NCI-H446 (cell line): ENCODE measurements at places on chromosomes 7 and 10.

GRCh38 chr10:11415095-11415494 lies 196.4 kb downstream of the USP6NL start:
- no peak for DNase-seq

GRCh38 chr10:77647543-77648293 lies 10.1 kb upstream of the KCNMA1 start:
- no peak for DNase-seq

GRCh38 chr7:41182782-41183181 lies 520.1 kb downstream of the INHBA start:
- no peak for DNase-seq

- DNase-seq = no peak
Observed at GRCh38 chr7:70268179-70268578, 669.9 kb downstream of the AUTS2 start.

DNA sequence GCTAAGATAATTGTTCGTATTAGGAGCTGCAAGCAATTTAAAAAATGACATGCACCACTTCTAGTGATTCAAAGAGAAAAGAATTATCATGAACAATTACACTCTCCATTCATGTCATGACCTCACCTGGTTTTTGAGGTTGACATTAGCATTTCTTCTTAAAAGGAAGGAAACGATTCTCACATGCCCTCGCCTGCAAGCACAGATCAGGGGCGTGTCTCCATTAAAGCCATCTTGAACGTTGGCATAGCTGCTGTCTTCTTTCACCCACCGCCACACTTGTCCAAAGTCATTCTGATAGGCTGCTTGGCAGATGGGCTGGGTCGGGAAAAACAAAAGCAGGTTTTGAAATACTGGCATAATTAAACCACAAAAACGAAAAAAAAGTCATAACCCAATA lies 19.9 kb downstream of the ANKRD22 start:
- DNase-seq = no peak

DNA sequence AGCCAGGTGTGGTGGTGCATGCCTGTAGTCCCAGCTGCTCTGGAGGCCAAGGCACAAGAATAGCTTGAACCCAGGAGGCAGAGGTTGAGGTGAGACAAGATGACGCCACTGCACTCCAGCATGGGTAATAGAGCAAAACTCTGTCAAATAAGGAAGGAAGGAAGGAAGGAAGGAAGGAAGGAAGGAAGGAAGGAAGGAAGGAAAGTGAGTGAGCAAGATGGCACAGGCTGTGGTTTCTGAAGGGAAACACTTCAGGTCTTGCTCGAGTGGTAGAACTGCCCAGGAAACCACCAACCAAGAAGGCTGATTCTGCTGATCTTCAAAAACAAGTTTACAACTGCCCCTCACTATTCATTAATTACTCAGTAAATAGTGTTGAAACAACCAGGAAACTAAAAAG lies 45.2 kb downstream of the EZH2 start:
- DNase-seq = no peak

- DNase-seq = no peak
Observed at GRCh38 chr7:13115855-13116254, 428.4 kb downstream of the ARL4A start.

GRCh38 chr10:102247734-102248133 lies 2.4 kb downstream of the GBF1 start:
- no peak for DNase-seq
